Activated naive CD8-positive, alpha-beta T cell treated with anti-CD3 and anti-CD28 coated beads, Interleukin-2, amount 10 ng/mL, durations not matched to agents 7 days and 5 days (primary cell): ENCODE measurements at places on chromosomes 2 and 18. TPM values are rescaled to one million over a fixed set of nuclear protein-coding genes. Genes with fewer than 3 reads are reported as not detected.

B3GNT7 gene
- 0.42 TPM for total RNA-seq

CCDC74A gene
- total RNA-seq = 4.9 TPM

IL1RN gene
- 4.0 TPM for total RNA-seq

PUM2 gene
- 133 TPM for total RNA-seq

SLC4A5 gene
- total RNA-seq = 6.6 TPM

OSBPL1A gene
- total RNA-seq = 1.2 TPM

CREG2 gene
- not detected for total RNA-seq

- no peak for DNase-seq
Observed at GRCh38 chr18:9304388-9305070, 30.0 kb upstream of the TWSG1 start.

GRCh38 chr2:236872981-236873380 is 212.7 kb upstream of the COPS8 start:
- no peak for DNase-seq

DNA sequence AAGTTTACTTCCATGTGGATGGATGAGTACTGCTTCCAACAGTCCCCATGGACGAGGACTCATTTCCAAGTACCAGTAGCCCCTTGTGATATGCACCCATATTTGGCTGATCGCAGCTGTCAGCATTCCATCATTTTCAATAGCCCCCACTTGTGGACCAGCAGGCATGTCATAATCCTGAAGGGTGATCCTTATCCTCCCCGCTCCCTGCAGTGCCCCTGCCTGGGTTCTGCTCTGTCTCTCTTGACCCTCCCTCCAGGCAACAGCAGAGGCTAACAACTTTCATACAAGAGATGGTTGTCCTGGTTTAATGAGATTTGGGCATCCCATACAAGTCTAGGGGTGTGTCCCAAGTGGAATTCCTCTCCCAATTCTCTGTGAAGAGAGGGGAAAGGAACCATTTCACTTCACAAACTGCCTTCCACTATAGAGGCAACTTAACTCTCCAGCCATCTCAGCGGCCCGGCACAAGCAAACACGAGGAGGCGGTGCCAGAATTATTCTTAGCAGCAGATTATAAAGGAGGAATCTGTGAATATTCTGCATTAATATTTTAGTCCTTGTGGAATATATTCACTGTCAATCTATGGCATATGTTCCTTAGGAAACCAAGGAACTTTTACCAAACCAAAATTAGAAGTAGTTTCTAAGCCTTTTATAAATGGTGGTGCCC is 110.7 kb downstream of the RTN4 start:
- no peak for DNase-seq

DNA sequence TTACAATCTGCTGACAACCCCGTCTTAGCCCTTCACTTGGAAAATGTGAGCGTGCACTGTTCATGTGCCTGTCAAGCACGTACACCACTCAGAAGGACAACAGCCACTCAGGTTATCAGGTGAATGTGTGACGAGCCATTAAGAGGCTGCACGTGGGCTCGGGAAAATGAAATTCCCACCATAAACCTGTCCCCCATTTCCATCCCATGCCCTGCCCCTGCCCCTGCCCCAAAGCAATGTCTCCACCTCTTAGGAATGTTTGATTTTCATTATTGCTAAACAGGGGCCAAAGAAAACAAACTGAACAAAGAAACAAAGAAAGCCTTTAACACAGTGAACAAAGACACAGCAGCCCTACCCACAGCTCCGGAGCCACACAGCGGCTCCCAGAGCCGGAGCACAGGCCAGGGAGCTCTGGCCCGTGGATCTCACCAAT is 90.5 kb downstream of the TMEM18 start:
- DNase-seq = no peak

DNA sequence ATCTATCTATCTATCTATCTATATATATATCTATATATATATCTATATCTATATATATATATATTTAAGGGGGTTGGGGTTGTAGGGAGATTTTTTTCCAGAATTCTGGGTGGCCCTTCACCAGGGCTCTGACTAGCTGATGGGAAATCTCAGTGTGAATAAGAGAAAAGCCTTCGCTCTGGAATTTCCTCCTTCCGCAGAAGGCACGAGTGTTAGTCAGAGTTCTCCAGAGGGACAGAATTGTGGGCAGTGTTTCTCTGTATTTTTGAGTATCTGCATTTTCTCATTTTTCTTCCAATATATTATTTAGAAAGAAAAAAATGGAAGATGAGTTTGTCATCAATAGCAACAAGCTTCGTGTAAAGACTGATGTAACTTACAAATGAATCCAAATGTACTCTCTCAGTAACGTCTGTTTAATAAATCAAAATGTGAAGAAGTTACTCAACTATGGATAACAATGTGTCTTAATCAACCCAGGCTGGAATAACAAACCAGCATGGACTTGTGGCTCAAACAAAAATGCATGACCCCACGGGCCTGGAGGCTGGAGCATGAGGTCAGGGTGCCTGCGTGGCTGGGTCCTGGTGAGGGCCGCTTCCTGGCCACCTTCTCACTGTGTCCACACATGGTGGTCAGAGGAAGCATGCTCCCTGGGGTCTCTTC is 10.6 kb upstream of the SNTG2 start:
- DNase-seq = no peak

DNA sequence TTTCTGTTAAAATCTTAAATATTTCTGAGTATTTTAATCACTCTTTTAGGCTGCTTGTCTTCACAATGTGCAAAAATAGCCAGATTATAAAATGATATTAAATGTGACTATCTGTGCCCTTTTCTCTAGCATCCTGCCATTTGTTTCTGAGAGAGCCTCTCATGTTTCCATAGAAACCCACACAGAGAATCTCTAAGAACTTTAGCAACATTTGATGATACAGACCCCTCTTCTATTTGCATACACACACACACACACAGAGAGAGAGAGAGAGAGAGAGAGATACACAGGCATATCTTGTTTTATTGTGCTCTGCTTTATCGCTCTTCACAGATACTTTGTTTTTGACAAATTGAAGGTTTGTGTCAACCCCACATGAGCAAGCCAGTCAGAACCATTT is 134.5 kb upstream of the DDX18 start:
- DNase-seq = no peak

- no peak for DNase-seq
Observed at GRCh38 chr2:189150033-189150432, 29.5 kb downstream of the COL5A2 start.

DNA sequence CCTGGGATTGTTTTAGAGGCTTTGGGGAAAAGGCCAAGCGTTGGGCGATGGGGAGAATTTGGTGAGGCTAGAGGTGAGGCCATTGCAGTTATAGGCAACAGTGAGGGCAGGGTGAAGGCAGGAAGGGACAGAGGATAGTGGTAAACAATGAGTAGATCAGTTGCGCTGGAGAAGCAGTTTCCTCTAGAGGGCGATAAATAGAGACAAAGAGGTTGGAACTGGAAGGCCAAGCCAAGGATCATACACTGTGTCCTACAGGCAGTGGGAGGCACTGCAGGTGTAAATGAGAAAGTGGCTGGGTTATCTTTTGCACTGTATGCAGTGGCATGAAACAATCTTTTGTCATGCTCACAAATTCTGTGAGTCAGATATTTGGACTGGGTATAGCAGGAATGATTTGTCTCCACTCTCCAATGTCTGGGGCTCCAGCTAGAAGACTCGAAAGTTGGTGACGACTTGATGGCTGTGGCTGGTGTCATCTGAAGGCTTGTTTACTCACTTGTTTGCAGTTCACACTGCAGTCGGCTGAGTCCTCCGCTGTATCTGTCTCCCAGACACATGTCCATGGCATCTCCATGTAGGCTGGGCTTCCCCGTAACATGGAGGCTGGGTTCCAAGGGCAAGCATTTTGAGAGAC is 82.1 kb downstream of the TNP1 start:
- peak; percentile 44 for DNase-seq

GRCh38 chr2:117085737-117086136 is 728.8 kb upstream of the DDX18 start:
- no peak for DNase-seq

- DNase-seq = no peak
Observed at GRCh38 chr2:188986839-188987238, 12.7 kb downstream of the COL3A1 start.

DNA sequence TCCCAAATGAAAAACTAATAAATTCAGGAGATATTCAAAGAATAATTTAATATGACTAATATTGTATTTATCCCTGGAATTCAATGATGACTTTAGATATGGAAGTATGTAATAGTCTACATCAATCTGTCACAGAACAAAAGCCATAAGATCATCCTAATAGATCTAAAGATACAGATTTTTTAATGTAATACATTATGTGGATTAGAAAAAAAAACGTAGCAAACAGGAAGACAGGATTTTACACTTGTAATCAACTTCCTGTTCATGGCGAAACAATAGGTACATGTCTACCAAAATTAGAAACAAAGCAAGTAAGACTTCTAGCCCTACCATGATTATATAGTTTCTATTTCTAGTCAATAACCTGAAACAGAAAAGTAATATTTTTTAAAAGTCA is 192.2 kb downstream of the TTC32 start:
- no peak for DNase-seq

GRCh38 chr2:160295519-160296207 is 95.6 kb upstream of the ITGB6 start:
- no peak for DNase-seq

DNA sequence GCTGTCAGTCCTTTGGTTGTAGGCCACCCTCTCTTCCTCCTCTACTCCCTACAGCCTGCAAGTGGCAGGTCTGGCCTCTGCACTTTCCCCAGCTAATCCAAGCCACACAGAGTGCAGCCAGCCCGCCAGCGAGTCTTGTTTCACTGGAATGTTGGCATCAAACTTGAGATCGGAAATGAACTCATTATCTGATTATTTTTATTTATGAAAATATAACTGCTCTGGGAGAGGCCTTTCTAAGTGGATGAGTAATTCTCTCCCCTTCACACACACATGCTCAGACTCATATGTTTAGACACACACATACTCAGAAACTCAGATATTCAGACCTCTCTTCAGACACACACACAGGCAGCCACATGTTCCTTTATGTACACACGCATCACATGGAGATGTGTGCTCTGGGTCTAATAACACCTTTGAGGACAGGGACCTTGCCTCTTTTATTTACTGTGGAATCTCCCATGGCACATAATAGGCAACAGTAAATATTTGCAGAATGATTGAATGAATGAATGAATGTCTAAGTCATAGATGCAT is 151.3 kb downstream of the ZFP36L2 start:
- DNase-seq = no peak

DNA sequence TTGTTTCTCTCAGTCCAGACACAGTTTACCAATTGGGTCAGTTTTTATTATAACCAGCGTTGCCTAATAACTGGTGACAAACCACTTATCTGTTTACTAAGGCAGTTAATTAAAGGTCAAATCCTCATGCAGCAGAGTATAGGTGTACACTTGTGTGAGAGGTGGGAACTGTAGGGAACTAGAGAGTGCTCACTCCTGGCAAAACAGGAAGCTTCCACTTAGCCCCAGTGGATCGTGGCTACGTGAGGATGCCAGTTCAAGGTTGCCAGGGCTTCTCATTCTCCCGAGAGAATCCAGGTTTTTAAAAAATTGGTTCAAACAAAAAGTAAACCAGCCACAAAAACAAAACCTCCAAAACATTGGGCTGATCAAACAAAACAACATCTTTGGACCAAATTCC is 8.1 kb downstream of the CYBRD1 start:
- DNase-seq = no peak

- DNase-seq = no peak
Observed at GRCh38 chr2:73083886-73084800, 12.6 kb upstream of the SFXN5 start.

GRCh38 chr2:170301626-170302025 is 123.7 kb downstream of the MYO3B start:
- DNase-seq = no peak

DNA sequence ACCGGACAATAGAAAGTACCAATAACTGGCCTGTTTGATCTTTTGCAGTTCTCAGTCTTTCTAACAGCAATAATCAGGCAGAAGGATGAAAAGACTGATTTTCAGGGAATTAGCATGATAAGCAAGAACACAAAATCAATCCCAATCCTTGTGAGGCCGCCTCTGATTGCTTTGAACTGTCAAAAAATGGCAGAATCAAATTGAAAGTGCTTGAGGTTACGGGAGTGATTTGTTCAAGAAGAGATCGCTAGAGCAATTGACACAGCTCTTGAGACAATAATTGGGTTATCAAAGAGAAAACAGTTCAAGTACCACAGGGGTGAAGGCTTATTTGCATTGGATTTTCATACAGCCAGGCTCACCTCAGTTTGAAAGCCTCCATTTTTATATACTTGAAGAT is 663.4 kb downstream of the ARHGAP15 start:
- DNase-seq = no peak

DNA sequence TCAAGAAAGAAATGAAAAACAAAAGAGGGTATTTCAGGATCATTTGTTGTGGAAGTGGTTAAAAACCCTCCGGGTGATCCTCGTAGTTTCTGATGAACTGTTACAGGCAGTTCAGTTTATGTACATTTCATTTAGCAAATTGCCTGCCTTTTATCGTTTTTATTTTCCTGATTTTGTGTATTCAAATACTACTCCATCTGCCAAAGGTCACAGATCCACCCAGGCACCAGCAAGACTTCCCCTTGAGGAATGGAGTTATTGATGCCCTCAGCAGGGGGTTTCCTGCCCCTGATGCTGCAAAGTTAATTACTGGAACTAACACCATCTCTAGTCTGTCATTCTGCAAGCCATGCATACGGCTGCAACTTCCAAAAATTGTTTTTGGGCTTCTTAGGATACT is 641.9 kb downstream of the SLC4A3 start:
- no peak for DNase-seq

GRCh38 chr2:45586600-45586999 is 24.5 kb downstream of the SRBD1 start:
- DNase-seq = no peak

- no peak for DNase-seq
Observed at GRCh38 chr2:72292433-72292832, 144.8 kb upstream of the CYP26B1 start.

DNA sequence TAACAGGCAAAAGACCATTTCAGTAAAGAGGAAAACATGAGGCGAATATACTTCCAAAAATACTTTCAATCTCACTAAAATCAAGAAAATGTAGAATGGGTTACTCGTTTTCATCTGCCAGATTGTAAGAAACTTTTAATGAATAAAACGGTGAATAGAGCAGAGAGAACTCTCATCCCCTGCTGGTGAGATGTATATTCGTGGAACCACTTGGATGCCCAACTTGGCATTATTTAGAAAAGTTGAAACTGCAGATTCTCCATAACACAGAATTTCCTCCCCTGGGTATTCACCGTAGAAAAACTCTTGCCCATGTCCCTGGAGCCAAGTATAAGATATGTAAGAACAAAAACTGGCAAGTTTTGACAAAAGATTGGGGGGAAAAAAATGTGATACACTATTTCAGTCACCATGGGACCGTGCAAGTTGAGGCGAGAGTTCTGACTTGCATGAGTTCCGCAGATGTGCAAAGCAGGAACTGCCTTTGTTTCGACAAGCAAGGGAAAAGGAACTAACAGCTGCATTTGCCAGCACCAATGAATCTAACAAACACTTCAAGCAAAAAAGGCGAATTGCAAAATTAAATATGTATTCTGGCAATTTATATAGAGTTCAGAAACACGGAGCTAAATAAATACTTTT is 14.8 kb downstream of the TIMM21 start:
- DNase-seq = no peak
